ENCODE measurements at places on chromosomes 5 and 9.

GRCh38 chr9:5518171-5518936 is 8.0 kb downstream of the PDCD1LG2 start:
- DNase-seq = no peak

- DNase-seq = no peak
These were observed 5.7 kb downstream of the FIBCD1 start for GRCh38 chr9:130933114-130934046.

DNA sequence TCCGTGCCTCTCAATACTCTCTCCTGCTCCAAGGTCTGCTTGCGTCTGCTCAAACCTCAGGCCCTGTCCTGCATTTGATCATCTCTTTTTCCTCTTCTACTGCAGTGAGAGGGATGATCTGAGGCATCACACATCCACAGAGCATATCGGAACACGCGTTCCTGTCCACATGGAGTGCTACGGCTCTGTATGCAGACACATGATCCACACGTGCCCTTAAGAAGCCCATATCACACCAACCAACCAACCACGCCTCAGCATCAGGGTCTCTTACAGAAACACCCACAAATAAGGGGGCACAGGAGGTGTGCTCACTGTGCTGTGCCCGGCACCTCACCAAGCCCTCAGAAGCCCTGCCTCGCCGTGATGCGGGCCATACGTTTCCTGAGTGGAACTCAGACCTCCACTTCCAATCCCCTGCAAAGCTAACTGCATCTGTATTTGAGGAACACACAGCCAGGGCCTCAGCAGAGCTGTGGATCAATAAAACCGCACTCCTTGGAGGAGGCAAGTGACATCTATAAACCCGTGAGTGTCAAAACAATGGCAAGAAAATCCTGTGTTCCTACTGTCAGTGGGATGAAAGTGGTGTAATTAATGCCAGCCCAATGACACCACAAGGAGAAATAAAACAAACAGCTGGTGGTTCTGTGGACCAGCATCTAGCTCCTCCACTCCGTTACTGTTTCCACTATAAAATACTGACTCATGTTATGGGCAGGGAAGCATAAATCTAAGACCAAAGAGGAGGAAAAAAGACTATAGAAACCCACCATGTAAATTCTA is 40.4 kb downstream of the AK8 start:
- no peak for DNase-seq

GRCh38 chr9:135886147-135886981 is 21.0 kb downstream of the CAMSAP1 start:
- DNase-seq = no peak

DNA sequence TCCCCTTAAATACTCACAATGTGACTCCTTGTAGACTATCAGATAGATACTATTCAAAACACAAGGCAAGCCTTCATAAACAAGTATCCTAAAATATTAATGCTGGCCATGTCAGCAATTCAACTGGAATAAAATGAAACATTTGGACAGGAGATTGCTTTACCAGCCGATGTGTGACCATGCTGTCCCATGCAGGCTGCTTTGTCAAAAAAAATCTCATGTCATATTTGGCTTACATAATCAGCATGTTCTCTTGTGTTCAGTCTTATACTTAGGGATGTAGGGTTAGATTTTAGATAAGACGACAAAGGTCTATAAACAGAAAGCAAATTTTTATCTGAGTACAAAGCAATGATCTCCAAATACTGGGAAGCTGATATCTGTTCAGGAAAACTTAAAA is 108.5 kb downstream of the NR6A1 start:
- DNase-seq = no peak

GRCh38 chr9:84691634-84692033 is 22.1 kb downstream of the NTRK2 start:
- no peak for DNase-seq

DNA sequence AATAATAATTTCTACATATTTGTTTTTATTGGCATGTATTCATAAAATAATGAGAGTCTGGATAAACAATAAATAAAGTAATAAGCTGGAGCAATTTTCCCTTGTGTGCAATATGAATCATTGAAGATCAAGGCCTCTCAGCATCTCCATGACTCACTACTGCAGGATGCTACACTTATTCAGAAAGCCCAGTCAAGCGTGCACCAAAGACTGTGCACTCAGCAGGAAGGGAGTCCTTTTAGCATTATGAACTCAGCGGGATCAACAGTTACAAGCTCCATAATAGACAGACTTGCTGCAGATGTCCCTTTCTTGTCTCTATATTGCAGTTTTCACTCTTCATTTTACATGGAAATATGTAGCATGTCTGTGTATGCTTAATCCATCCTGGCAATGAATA is 485.3 kb downstream of the CDH9 start:
- DNase-seq = peak; percentile 92

GRCh38 chr5:151240924-151241635 is 11.9 kb upstream of the GM2A start:
- DNase-seq = no peak

GRCh38 chr9:85743275-85744128 is 1.7 kb upstream of the AGTPBP1 start:
- DNase-seq = no peak

- no peak for DNase-seq
These were observed 25.6 kb downstream of the PCA3 start for GRCh38 chr9:76789840-76790239.

- no peak for DNase-seq
These were observed 5.7 kb upstream of the DOCK2 start for GRCh38 chr5:169631360-169631759.

All from NCI-H1436 treated with DMSO at 0.1 percent for 48 hours (cell line).